ENCODE measurements at places on chromosomes 2 and 18.
A peak's percentile ranks its signal among the peaks of the same experiment; 100 is the strongest.

- no peak for DNase-seq
Measured at GRCh38 chr2:66050392-66050791, 384.5 kb upstream of the MEIS1 start.

GRCh38 chr18:70041459-70042050, 93.9 kb upstream of the CD226 start:
- no peak for DNase-seq

GRCh38 chr2:229920011-229920641, 1.7 kb downstream of the TRIP12 start:
- DNase-seq = no peak

GRCh38 chr2:201208563-201209252, 25.8 kb downstream of the CASP10 start:
- DNase-seq = no peak

- DNase-seq = no peak
Measured at GRCh38 chr18:23107718-23108117, 27.6 kb upstream of the CABLES1 start.

- no peak for DNase-seq
Measured at GRCh38 chr2:88924533-88924932, 233.1 kb downstream of the RPIA start.

- DNase-seq = no peak
Measured at GRCh38 chr2:58502931-58503330, 261.8 kb upstream of the FANCL start.

DNA sequence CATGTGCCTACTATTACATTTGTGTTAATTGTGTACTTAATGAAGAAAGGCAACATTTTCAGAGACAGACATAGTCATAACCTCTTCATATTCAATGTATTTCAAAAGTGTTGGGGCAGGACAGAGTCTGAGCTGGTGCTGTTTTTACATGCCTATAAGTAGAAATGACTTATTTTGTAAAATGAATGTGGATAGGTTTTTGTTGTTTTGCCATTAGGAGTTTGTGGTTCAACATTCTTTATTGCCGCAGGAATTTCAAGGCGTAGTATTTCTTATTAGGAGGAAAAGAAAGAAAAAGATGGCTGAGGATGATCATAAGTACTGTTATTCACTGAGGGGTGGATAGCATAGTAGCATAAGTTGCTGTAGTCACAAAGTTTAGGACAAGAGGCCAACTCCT, 21.2 kb upstream of the ASXL3 start:
- no peak for DNase-seq

DNA sequence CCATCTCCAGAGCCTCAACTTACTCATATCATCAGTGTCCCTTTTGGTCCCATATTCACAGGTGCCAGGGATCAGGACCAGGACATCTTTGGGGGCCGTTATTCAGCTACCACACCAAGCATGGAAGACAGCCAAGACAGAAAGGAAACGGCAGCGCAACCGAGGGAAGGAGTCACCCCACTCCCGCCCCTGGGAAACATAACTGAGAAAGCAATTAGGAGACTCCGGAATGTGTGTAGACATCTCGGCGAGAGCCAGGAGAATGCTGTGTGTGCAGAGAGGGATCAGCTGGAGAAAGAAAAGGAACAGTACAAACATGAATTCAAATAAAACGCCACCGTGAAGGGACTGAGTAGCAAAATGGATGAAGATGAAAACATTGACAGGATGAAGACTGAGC, 13.4 kb upstream of the BOK start:
- peak; percentile 91 for DNase-seq

DNA sequence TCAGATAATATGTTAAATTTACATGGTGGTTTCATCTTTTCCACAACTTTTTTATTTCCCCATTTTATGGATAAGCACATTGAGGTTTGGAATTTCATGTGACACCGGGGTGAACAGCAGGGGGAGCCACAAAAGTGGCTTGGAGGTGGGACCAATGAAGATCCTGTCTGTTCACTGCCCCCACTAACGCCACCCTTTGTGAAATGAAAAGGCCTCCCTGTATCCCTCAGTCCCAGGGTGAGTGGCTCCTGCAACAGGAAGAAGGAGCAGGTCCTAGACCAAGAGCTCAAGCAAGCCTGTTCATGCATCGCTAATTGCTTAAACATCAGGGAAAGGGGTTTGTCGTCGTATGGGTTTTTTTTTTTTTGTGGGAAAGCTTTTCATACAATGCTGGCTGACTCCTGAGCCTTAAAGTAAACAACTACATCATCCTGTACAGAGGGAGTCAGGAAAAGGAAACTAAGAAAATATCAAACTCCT, 267.8 kb upstream of the EPAS1 start:
- peak; percentile 64 for DNase-seq

DNA sequence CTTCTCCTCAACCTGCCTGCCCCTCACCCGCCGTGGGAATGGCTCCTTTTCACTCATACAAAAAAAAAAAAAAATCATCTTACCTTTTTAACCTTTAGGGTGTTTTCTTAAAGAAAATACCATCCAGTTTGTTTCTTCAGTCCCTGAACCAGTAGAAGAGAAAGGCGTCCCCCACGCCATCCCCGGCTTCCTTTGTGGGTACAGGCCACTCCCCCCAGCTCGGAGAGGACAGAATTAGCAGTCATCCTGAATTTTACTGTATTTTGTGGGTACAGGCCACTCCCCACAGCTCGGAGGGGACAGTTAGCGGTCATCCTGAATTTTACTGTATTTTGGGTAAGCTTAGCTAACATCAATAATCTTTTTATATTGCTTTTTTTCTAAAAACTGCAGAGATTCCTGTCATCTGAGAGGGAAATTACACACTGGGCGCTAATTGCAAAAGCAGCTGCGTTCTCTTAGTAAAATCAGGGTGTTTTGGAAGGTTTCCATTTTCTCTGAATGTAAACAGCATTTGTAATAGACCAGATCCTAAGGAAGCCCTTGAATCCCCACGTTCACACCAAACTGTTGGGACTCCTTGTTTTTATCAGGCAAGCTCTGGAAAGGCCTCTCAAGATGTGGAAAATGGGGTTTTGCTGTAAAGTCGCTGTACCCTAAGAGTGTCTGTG, 72.5 kb downstream of the NFATC1 start:
- DNase-seq = no peak

DNA sequence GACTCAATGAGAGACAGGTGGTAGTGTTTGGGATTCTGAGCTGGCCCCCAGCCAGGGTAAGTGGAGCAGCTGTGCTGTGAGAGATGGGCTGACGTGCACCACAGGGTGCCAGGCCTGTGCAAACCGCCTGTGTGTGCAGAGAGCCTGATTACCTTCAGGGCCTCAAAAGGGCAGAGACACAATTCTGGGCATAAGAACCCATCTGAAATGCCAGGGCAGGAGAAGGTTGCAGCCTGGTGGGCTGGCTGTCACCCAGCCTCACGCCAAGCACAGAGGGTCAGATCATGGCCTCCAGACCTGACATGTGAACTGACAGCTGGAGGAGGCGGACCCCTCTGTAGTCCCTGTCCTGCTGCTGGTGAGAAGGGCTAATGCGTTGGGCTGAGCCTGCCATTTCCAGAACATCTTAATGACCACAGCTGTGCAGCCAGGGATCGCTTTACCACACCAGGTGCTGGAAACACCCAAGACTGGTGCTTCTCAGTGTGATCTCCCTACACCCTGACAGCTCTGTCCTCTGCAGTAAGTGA, 100.9 kb downstream of the ARL4C start:
- no peak for DNase-seq

DNA sequence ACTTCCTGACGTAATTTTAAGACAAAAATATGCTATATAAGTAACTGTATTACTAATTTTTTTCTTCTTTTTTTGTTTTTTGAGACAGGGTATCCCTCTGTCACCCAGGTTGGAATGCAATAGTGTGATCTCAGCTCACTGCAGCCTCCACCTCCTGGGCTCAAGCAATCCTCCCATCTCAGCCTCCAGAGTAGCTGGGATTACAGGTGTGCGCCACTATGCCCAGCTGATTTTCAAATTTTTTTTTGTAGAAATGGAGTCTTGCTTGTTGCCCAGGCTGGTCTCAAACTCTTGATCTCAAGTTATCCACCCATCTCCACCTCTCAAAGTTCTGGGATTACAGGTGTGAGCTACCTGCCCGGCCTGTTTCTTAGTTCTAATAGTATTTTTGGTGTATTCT, 29.7 kb downstream of the TCF23 start:
- no peak for DNase-seq

GRCh38 chr2:198441901-198442300, 637.5 kb downstream of the PLCL1 start:
- DNase-seq = peak; percentile 87

DNA sequence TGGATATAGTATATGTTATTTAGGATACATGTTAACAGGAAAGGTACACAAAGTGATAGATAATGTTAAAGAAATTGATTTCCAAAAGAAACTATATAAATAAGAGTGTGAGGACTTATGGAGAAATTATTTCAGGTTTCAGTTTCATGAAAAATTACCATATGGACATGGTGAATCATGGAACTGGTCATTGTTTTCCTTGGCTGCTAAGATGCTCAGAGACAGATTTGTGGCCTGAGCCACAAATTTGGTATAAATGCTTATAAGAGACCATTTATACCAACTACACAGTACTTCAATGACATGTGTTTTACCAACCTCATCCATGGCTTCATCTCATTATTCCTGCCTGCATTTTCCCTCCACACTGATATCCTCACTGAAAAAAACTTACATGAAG, 188.1 kb downstream of the FMNL2 start:
- DNase-seq = peak; percentile 83

DNA sequence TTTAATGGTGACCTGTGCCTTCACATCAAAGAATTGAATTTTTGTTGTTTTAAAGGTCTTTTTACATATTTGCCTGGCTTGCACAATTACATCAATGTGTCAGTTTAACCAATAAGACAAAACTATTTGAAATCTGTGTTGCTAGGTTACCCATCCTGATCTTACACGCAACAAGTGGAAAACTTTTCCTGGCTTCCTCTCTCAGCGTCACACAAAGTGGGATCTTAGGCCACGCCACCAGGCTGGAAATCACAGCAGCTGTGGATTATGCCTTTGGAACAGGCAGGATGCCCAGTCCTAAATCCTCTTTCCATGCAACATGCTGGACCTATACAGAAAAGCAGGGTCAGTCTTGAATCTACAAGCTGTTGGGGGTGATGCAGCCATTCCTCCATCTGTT, 298.2 kb upstream of the HNRNPA3 start:
- no peak for DNase-seq

GRCh38 chr2:175445281-175445680, 263.8 kb upstream of the ATP5MC3 start:
- no peak for DNase-seq

- DNase-seq = no peak
Measured at GRCh38 chr2:31698722-31699121, 118.0 kb upstream of the SRD5A2 start.

DNA sequence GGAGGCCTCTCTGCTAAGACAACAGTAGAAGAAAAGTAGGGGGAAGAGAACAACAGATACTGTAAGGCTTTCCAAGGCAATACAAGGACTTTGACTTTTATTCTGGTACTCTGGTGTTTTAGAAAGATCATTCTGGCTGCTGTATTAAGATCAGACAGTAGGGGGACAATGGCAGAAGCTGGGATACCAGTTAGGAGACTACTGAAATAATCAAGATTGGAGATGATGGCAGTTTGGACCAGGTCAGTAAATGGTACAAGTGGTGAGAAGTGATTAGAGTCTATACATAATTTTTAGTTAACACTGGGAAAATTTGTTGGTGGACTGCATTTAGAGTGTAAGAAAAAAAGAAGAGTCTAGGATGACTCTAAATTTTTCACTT, 139.7 kb downstream of the ROCK1 start:
- peak; percentile 44 for DNase-seq

DNA sequence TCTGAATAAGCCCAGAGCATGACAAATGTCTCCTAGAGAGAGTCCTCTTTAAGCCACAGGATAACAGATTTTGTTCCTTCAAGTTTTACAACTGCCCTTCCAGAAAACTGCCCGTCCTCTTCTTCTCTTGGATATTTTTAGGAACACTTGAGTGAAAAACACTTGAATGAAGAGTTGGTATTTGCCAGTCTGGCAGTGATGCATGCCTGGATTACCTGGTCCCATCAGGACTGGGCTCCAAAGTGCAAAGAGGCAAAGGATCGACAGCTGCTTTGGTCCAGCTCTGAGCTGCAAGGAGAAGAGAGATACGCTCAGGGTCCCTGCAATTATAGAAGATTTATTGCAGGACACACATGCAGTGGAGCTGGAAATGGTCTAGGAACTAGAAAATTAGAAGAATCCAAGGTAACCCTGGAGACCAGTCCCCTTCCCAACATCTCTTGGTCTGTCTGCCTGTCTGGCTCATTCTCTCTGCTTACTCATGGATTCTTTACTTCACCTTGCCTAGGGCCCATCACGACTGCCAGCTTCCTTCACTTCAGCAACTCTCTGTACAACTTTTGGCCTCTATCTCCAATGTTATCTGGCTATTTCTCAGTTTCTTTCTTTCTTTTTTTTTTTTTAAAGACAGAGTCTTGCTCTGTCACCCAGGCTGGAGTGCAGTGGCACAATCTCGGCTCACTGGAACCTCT, 112.1 kb upstream of the SIX2 start:
- no peak for DNase-seq

GRCh38 chr2:205925373-205926337, 160.3 kb downstream of the INO80D start:
- DNase-seq = peak; percentile 60

GRCh38 chr2:85237849-85238565, 89.8 kb downstream of the TGOLN2 start:
- DNase-seq = no peak

DNA sequence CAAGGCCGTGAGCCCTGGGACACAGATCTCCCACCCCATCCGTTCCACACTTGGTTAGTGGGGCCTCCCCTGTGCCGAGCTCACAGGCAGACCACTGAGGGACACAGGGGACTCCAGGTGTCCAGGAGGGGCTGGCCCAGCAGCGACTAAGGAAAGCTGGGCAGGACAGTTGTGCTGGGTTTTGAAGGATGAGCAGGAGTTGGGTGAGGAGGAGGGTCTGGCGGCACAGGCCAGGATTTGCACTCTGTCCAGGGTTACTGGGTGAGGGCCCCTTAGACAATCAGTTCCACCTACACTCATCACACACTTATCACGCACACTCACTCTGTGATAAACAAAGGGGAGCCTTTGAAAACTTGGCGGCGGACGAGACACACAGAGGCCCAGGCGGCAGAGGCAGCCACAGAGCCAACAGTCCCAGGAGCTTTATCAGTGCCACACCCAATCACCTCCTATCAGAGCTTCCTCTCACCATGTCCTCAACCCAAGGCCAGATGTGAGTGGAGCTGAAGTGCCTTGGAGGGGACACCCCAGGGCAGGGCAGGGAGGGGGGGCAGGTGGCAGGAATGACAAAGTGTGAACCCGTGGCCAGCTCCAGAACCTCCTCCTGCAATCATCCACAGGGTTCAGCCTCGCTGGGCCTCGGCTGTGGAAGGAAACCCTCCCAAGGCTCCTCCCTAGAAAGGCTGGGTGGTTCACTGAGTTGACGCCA, 26.6 kb downstream of the BIN1 start:
- DNase-seq = no peak
